ENCODE measurements at places on chromosomes 13 and 19. TPM values are rescaled to one million over a fixed set of nuclear protein-coding genes. Genes with fewer than 3 reads are reported as not detected.

The TTC9B gene
- not detected for total RNA-seq

The ZNF432 gene
- total RNA-seq, result 9.7 TPM

The CNOT3 gene
- 25.3 TPM for total RNA-seq

The ANGPTL8 gene
- not detected for total RNA-seq

The KL gene
- total RNA-seq, result 3.7 TPM

The CEACAM19 gene
- total RNA-seq, result 5.1 TPM

The PPP1R13L gene
- total RNA-seq, result 11.1 TPM

DNA sequence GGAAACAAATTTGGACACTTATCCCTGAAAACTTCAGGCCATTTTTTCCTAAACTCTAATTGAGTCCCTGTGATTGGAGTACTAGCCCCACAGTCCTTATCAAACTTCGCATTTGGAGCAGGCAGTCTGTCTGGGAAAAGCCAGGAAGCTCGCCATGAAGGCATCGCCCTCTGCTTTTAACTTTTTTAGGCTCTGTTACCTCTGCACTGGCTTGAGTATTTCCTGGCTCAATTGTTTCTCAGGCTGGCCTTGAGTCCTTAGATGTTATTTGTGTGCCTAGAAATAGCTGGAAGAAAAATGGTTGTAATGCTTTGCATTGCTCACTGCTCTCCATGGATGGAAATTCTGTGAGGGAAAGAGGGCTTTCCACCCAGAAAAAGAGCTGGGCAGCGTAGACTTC is 24.2 kb downstream of the ACTN4 start:
- DNase-seq, result no peak

DNA sequence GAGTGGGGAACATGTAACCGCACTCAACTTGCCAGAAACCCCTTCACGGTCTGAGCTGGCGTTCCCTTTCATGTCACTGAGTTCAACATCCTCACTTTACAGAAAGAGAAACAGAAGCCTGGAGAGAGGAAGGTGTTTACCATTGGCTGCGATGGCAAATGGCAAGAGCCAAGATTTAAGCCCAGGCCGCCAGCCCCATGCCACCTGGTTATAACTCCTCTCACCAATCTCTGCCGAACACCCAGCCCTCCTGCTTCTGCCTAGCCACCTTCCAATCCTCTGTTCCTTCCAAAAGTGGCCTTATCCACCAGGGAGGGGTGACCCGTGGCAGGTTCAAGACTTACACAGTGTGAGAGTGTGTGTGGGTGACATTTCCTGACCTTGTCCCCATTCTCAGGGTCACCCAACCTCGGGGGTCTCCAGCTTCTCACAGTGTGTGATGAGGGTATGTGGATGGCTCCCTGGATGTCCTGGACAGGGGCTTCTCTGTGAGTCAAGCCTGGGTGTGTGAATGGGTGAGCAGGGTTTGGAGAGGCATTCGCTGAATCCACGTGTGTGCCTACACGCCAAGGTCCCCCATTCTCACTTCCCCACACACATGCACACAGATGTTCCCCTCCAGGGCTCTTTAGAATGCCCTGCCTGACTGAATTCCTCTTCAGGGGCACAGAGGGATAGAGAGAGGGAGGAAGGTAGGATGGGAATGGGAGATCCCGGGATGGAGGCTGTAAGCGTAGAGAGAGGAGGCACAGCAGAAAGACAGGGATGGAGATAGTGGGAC is 1.2 kb downstream of the CADM4 start:
- DNase-seq, result no peak

DNA sequence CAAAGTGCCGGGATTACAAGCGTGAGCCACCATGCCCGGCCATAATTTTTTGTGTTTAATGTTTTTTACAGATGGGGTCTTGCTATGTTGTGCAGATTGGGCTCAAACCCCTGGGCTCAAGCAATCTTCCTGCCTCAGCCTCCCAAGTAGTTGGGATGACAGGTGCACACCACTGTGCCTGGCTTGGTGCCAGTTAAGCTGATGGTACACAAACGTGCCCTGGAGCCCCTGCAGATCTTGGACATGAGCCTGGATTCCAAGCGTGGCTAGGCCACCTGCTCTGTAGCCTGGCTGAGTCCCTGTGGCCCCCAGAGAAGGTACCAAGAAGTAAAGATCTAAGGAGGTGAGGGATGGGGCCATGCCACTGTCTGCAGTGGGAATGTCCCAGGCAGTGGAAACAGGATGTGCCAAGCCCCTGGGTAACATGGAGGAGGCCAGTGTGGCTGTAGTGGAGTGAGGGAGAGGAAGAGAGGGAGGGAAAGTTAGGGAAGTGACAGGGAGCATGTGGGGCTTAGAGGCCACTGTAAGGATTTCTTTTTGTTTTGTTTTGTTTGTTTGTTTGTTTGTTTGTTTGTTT is 7.0 kb downstream of the PRODH2 start:
- no peak for DNase-seq

DNA sequence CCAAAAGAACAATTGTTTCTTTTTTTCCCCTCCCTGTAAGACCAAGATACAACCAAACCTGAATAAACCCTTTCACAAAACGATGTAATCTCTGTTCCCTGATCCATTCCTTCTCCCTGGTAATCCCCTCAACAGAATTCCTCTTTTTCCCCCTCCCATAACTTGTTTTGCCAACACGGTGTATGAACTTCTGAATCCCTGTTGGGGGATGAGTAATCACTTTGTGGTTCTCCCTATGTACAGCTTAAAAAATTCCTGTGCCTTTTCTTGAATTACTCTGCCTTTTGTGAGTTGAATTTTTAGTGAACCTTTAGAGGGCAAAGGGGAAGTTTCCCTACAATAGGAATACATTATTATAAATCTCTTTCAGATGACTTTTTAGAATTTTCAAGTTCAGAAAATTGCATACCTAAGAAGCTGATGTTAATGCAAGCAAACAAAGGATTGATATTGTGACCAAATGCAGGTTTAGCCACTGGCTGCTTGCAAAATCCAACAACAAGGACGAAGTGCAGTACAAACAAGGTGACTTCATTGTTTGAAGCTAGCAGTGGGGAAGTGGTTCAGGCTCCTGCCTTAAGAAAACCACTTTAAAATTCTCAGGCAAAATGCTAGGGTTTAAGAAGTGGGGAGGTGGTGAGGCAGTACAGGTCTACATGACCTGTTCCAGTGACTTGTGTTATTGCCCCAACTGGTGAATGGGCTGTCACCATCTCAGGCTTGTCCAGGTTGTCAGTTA is 15.0 kb upstream of the EPSTI1 start:
- DNase-seq, result no peak

GRCh38 chr13:67377919-67378318 is 147.8 kb upstream of the PCDH9 start:
- DNase-seq, result no peak

DNA sequence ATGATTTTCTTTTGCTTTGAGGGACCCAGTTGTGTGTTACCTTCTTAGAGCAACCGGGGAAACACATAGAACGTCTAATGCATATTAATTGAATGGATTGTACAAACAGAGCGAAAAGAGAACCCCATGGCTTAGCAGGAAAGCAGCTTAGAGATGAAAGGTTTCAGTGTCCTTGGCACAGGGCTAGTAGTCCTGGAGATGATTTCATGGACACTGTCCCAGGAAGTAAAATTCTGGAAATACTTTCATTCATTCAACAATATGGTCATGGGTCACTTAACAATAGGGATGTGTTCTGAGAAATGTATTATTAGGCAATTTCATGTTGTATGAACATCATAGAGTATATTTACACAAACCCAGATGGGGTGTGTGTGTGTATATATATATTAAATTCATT is 9.7 kb upstream of the FUT2 start:
- DNase-seq, result no peak

- DNase-seq, result no peak
Measured at GRCh38 chr19:35740108-35740422, 2.2 kb downstream of the IGFLR1 start.

DNA sequence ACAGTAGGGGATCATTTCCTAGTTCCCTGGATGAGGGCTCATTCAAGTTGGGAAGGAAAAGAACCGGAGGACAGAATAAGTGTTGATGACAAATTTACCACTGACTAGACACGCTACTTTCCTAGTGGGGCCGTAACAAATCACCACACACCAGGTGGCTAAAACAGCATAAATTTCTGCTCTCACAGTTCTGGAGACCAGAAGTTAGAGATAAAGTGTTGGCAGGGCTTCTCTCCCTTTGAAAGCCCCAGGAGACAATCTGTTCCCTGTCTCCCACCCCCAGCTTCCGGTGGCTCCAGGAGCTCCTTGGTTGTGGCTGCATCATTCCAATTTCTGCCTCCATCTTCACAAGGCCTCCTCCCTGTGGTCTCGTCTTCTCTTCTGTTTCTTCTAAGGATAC is 65.4 kb upstream of the ARGLU1 start:
- DNase-seq, result no peak

GRCh38 chr19:20503476-20503875 is 62.1 kb downstream of the ZNF737 start:
- no peak for DNase-seq

- DNase-seq, result no peak
Measured at GRCh38 chr13:79870123-79870522, 389.2 kb downstream of the NDFIP2 start.

GRCh38 chr13:111904166-111904565 is 162.8 kb upstream of the SOX1 start:
- DNase-seq, result peak; percentile 88

GRCh38 chr13:49539313-49539712 is 43.6 kb downstream of the PHF11 start:
- DNase-seq, result no peak

DNA sequence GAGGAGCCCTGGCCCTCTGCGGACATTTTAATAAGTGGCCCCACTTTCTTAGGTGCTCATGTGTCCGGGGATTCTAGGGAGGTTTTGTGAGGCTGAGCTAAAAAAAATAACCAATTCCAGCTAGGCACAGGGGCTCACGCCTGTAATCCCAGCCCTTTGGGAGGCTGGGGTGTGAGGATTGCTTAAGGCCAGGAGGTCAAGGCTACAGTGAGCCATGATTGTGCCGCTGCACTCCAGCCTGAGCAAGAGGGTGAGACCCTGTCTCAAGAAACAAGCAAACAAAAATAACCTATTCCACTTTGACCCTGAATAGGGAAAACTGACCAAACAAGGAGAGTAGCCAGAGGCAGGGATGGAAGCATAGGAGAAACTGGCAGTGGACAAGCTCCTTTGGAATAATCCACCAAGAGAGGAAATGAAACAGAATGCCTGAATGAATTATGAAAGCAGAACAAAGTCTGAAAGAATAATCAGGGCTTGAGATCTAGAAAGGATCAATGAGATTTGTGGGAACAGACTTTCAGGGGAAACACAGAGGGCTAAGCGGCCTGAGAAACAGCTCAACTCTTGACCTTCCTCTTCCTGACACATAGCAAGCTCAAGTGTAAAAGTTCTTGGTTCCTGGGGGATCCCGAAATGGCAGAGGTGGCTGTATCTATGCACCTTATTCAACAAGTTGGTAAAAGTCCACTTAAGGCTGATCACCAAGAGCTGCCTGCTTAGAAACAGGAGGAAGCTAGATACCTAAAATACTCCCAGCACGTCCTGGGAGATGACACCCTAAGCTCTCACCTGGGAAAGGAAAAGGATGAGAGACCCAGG is 30.1 kb upstream of the FFAR2 start:
- no peak for DNase-seq

DNA sequence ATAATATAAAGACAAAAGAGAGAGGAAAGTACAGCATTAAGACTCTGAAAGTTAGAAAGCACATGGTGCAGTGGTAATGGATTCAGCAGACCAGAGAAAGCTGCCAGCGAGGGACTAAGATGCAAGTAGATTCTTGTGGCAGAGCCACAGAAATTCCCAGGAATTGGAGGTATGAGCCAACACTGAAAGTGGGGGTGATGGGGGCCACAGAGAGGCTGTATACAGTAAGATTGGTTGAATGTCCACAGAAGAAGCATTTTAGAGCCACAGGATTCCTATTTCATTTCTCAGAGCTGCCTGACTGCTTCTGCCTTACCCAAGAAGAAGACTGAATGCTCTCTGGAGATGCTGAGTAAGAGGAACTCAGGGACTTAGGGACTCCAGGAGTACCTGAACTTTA is 295.0 kb downstream of the LMO7 start:
- DNase-seq, result no peak

DNA sequence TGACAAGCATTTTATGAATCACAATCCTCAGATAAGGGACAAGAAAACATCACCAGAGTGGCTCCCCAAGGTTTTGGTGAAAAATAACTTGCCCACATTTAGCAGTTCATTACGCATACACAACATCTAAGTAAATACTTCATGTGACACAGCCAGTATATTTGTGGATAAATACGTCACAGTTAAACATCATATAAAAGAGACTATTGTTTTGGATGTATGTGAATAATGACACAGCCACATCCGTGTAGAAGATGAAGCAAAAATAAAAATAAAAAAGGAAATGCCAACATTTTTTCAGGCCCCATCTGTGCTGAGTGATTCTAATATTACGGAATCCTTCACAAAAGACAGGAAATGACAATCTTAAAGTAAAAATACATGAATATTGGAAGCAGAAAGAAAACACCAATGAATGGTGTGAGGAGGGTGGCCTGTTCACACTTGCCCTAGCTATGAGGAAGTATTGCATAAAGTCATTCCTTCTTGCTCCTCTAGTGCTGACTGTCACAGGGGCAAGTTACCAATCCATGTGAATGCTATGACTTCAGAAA is 457.1 kb downstream of the KLF12 start:
- DNase-seq, result no peak

- DNase-seq, result no peak
Measured at GRCh38 chr13:48146122-48146521, 51.2 kb upstream of the MED4 start.

DNA sequence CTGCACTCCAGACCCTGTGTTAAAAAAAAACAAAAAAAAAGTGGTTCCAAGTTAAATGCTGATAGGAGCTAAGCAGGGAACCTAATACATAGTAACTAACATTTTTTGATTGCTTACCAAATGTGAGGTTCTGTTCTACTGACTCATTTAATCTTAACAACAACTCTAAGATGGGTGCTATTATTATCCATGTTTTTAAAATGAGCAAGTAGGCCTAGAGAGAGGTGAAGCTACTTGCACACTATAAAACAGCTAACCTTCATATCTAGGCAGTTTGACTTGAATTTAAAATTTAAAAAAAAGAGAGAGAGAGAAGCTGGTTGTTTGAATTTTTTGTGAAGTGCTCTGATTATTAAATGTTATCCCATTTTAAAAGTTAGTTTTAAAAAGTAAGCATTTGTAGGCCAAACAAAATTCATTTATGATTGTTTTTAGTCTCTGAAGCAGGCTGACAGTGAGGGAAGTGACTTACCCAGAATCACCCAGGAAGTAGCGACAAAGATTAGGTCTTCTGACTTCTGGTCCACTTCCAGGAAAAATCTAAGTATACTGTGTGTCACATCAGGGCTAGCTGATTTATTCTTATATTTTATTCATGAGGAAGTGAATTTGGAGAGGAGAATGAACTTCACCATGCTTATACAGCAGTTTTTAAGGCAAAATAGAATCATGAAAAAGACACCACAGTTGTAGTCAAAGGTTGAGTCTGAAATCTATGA is 2.4 kb downstream of the SIGLECL1 start:
- no peak for DNase-seq

- DNase-seq, result no peak
Measured at GRCh38 chr13:107941345-107942029, 273.8 kb downstream of the LIG4 start.

DNA sequence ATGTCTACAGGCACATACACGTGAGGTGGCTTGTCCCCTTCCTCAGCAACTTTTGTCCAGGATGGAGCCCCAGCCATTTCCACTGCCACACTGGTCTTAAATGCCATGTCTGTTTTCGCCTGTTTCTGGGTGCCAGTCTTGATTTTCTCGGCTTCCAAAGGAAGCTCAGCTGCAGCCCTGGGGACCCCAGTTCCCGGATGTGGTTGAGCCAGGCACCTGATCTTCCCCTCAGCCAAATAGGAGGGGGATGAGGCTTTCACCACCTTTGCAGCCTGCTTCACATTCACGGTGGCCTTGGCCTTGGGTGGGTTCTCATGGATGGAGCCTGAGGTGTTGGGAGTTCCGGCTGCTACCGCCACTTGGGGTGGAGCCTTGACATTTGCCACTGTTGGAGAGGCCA is 8.7 kb downstream of the IQCN start:
- no peak for DNase-seq

Data from esophagus muscularis mucosa (tissue), 4 donors.